Caki2 (cell line): ENCODE measurements at places on chromosomes 4 and X.

- DNase-seq = peak; percentile 52
Measured at GRCh38 chr4:8459867-8460445, 19.4 kb downstream of the TRMT44 start.

DNA sequence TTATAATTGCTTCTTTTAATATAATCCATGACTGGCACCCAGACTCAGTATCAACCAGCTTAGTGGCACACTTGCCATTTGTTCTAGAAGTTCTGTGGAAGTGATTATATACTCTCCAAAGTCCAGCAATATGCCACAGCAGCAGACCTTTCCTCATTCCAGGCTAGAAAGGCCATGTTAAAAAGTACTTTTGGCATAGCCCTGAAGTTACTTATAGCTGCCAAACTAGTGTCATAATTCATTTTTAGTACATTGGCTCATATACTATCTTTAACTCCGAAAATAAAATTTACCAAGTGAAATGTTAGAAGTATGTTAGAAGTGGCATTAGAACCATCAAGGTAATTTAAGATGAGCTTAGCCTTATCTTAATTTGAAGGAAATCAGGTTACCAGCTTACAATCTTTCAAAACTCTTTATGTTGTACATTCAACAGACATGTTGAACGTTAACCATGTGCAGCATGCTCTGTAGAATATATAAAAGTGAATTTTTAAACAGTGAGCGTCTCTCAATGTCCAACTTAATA lies 714.2 kb upstream of the LCORL start:
- DNase-seq = no peak

DNA sequence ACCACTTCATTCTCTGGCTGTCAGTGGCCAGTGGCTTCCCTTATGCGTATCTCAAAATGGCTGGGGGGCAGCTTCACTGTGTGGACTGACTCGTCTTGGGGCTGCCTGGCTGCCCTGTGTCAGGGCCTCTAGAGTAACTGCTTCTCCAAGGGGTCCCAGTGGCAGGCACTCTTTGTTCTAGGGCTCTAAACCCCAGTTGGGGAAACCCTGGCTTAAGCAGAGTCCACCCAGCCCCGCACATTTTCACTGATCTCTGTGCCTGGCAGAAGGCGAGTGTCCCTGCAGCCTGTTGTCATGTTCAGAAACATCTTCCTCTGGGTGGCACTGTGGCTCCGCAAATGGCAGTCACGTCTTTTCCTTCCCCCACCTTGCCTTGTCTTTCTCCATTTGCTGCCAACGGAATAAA lies 59.7 kb downstream of the NBDY start:
- DNase-seq = no peak

GRCh38 chrX:47360423-47361179 lies 9.8 kb upstream of the ZNF157 start:
- DNase-seq = no peak

DNA sequence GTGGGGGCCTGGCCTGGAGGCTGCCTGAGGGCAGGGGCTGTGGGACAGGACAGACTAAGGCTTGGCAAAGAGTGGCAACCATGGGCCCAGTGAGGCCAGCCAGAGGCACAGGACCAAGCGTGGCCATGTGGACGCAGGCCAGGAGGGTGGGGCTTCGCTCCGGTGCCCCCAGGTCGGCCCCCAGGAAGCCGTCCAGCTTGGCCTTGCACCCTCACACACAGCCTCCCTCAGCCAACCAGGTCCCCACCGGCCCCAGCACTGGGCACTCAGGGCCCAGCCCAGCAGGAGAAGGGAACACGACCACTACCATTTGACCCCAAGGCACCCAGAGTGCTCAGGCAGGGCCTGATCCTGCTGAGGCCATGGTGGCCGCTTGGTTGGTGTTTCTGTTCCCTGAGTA lies 57.2 kb downstream of the FAM53A start:
- no peak for DNase-seq

- no peak for DNase-seq
Measured at GRCh38 chr4:154014407-154015321, 225.8 kb upstream of the SFRP2 start.

DNA sequence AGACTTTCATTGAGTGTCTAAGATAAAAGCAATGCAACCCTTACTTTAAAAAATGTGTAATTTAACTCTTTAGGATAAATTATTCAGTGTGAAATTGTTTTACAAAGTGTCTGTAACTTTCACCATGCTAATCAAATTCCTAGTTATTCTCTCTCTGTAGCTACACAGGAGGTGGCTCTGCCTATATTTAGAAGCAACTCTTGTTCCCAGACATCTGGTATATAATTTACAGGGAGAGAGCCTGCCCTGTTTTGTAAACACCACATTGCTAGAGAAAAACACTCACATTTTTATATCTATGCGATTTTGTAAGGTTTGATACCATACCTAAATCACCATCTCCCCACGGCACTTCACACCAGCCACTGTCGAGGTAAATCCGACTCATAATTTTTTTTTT lies 35.5 kb upstream of the SPATA4 start:
- no peak for DNase-seq

GRCh38 chr4:102141842-102142241 lies 203.4 kb downstream of the SLC39A8 start:
- DNase-seq = no peak

GRCh38 chr4:168486912-168487281 lies 6.6 kb upstream of the DDX60L start:
- peak; percentile 88 for DNase-seq

DNA sequence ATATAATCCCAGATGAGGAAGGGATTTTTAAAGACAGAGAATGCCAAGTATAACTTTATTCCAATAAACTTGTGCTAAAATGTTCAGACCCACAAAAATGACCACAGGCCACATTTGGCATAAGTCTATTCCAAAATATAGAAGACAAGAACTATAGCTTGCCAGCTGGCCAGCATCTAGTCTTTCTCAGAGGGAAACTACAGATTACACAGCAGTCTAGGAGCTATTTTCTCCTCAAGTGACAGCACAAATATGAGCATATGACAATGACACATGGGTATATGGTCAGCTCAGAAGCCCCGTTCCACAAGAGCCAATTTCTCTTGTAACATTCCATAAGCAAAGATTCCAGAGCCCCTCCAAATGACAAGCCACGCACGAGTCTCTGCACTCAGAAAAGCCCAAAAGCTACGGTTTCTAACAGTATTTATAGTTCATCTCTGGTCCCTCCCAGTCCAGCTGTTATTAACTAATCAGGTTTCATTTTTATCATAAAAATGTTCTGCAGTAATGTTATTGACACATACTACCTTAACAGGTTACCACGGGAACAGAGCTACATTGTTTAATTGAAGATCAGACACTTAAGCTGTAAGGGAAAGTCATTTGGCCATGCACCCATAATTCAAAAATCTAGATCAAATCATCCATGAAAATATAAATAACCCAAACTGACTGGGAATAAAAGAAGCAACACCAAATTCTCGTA lies 70.3 kb downstream of the RAB28 start:
- DNase-seq = no peak

GRCh38 chr4:128521648-128522111 lies 234.1 kb upstream of the PGRMC2 start:
- DNase-seq = peak; percentile 65

GRCh38 chr4:145840162-145840768 lies 98.4 kb downstream of the ZNF827 start:
- DNase-seq = peak; percentile 56

GRCh38 chr4:8135666-8136065 lies 22.9 kb downstream of the ABLIM2 start:
- no peak for DNase-seq

DNA sequence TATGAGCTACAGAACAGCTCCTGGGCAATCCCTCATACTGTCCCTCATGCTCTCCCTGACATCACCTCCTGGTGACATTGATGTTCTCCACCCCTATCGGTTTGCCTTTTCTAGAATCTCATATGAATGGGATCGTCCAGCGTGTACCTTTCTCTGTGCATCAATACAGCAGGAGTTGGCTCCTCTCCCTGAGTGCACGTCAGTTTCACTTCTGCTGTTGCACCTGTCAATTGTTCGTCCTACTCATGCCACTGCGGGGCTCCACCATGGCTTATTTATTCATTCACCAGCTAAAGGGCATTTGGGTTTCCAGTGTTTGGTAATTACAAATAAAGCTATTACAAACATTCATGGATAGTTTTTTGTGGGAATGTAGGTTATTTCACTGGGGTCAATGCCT lies 269.1 kb upstream of the ZFP42 start:
- DNase-seq = no peak

DNA sequence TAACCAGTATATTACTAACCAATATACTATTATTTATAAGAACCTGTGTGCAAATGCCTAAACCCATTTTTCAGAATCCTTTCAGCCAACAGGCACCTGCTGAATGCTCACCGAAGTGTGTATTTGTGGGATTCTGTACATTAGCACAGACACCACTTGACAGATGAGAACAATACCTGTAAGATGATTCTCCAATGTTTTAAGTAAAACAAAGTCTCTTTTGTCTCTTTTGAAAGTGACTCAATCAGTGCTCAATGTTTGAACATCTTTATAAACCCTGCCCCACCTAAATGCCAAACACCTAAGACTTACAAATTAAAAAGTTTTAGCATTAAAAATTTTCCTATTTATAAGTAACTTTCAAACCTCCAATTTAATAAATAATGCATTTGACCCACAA lies 763 bp downstream of the ASB9 start:
- DNase-seq = no peak

DNA sequence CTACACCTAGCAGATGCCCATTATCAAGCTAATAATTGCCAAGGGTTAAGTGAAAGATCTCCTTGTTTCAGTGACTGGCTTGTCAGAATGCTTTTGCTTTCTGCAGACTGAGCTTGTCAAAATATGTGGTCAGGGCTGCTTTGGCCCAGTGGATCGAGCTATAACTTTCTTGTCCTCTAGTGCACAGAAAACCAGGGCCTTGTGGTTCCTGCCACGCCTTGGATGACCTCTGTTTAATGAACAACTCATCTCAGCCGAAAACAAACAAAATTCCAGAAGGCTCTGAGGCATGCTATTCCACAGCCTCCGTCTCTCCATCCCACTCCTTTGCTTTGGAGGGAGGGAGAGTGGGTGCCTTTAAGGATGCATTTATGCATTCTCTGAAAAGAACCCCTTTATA lies 11.3 kb downstream of the EVC start:
- DNase-seq = peak; percentile 95

- DNase-seq = no peak
Measured at GRCh38 chr4:78313754-78314120, 237.8 kb upstream of the ANXA3 start.

DNA sequence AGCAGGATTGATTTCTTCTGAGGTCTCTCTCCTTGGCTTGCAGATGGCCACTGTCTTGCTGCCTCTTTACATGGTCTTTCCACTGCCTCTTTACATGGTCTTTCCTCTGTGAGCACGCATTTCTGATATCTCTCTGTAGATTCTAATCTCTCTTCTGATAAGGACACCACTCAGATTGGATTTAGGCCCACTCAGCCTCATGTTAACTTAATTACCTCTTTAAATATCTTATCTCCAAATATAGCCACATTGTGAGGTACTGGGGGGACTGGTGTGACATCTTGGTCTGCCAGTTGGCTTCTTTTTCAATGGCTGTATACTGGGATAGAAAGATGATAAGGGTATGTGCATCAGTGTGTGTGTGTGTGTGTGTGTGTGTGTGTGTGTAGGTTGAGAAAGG lies 153.7 kb downstream of the AWAT2 start:
- no peak for DNase-seq

GRCh38 chrX:40171513-40172400 lies 74.0 kb upstream of the BCOR start:
- DNase-seq = no peak

DNA sequence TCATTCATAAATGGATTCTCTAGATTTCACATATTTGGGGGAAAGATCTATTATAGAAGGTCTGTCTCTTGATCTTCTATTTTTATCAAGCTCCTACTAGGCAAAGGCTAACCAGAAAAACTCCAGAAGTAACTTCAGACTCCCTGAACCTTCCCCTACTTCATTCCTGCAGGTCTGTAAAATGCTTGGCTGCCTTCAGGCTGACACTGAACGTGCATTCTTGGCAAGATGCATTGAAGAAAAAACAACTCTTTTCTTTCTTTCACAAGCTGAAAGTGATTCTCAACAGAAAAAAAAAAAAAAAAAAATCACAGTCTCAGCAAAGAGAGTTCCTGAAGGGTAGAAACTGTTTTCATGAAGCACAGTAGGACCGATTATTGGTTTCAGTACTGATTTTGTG lies 12.7 kb downstream of the OPHN1 start:
- DNase-seq = no peak

DNA sequence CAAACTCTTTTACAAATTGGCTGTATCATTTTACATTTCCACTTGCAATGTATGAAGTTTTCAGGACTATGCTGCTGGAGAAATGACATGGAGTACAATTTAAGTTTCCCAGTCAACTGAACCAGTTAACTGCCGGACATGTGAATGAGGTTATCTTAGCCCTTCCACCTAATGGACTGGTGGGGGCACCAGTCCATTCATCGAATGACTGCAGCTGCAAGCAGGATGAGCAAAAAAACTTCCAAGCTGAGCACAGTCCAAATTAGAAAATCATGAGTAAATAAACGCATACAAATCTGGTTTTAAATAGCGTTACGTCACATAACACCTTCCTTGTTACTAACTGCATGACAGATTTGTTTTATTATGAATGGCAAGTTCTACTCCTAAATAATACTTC lies 1131.5 kb downstream of the PCDH18 start:
- no peak for DNase-seq

- DNase-seq = no peak
Measured at GRCh38 chr4:109375778-109376414, 57.7 kb upstream of the SEC24B start.

- no peak for DNase-seq
Measured at GRCh38 chr4:186943411-186943810, 219.8 kb upstream of the FAT1 start.

DNA sequence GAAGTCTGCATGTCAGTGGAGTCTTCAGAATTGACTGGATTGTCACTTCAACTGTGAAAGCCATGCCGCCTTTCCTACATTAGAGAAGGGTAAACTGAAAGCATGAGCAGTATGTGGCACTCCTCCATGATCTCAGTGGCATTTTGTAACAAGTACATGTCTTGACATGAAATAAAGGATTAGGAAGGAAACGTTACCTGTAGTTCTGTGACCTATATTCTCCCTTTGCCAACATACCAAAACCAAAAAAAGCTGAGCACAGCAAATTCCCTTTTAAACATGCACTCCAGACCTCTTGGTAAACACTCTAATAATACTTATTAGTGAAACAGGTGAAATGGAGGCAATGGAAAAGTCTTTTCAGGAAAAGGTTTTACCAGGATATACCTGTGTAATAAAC lies 344.2 kb downstream of the GRIA2 start:
- DNase-seq = no peak

DNA sequence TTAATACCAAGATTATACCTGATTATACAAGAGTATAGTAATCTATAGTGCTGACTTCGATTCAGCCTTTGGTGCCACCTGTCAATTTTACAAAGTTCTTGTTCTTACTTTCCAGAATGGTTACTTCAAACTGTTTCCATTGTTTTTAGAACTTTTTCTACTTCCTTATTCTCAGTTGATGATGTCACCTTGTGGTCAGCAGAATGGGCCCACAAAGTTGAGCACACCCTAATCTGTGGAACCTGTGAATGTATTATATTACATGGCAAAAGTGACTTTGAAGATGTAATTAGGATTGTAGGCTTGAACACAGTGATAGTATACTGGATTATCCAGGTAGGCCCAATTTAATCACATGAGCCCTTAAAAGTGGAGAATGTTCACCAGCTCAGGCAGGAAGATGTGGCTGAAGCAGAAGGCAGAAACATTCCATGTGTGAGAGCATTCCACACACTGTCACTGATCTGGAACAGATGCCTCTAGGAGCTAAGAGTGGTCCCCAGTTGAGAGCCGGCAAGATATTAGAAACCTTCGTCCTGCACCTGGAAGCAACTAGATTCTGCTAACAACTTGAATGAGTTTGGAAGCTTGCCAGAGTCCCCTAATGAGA lies 6.3 kb upstream of the SGMS2 start:
- DNase-seq = peak; percentile 18

- DNase-seq = no peak
Measured at GRCh38 chr4:6335040-6335590, 65.5 kb downstream of the WFS1 start.
